ENCODE measurements at places on chromosomes 11 and 22.

- peak; percentile 11 for DNase-seq
Measured at GRCh38 chr11:45021692-45022141, 71.0 kb upstream of the TP53I11 start.

DNA sequence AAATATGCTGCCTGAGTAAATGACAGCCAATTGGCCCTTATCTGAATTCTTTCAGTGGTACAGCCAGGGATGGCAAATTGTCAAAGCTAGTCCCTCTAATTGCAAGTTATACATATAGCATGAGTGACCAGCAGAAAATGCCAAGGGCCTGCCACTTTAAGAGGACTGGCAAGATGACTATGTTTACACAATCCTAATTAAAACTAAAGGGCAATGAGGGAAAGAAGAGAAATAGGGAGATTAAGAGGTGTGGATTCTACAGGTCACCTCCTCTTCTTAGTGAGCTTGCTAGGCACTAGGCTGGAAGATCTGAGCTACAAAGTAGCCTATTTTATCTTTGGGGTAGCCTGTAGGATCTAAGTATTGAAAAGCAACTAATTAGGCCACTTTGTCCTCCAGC, 13.5 kb downstream of the NUMA1 start:
- DNase-seq: no peak

- DNase-seq: no peak
Measured at GRCh38 chr22:16965560-16965959, 42.5 kb downstream of the GAB4 start.

DNA sequence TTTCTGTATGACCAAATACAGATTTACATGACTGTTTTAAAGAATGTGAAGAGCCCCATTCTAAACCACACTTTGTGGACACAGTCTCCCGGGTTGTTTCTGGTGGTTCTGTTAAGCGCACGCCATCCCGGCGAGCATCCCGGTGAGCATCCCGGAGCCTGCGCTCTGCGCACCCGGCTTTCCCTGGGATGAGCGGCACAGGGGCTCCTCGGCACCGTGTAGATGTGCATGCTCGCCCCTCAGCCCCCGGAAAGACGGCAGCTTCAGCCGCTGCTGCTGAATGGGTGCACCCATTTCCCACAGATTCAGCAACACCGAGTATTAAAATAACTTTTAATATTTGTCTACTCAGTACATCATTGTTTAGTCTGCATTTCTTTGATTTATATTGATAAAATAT, 36.0 kb downstream of the GLB1L2 start:
- no peak for DNase-seq

GRCh38 chr22:22418957-22419356, 89.6 kb downstream of the ZNF280B start:
- DNase-seq: no peak

DNA sequence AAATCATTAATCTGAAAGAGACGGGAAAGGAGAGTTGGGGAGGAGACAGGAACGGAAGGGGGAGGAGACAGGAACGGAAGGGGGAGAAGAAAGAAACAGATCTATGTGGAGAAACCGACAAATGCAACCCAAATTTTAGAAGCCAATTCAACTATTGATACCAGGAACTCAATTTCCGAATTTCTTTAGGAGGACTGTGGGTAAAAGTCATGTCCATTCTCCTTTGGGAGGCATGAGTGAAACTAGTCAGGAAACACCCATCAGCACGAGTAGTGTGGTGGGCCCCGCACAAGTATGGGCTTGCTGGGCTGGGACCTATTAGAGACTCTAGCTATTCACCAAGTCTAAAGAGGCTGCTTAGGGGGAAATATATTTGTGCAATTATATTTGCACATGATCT, 18.1 kb downstream of the ANO3 start:
- DNase-seq: no peak

GRCh38 chr11:113334183-113334582, 19.8 kb downstream of the TTC12 start:
- no peak for DNase-seq

GRCh38 chr11:69048031-69048693, 570 bp upstream of the TPCN2 start:
- DNase-seq: peak; percentile 28

GRCh38 chr22:31753005-31753633, 700 bp upstream of the DEPDC5 start:
- DNase-seq: no peak

- DNase-seq: peak; percentile 31
Measured at GRCh38 chr11:17386331-17387084, 2.0 kb downstream of the KCNJ11 start.

DNA sequence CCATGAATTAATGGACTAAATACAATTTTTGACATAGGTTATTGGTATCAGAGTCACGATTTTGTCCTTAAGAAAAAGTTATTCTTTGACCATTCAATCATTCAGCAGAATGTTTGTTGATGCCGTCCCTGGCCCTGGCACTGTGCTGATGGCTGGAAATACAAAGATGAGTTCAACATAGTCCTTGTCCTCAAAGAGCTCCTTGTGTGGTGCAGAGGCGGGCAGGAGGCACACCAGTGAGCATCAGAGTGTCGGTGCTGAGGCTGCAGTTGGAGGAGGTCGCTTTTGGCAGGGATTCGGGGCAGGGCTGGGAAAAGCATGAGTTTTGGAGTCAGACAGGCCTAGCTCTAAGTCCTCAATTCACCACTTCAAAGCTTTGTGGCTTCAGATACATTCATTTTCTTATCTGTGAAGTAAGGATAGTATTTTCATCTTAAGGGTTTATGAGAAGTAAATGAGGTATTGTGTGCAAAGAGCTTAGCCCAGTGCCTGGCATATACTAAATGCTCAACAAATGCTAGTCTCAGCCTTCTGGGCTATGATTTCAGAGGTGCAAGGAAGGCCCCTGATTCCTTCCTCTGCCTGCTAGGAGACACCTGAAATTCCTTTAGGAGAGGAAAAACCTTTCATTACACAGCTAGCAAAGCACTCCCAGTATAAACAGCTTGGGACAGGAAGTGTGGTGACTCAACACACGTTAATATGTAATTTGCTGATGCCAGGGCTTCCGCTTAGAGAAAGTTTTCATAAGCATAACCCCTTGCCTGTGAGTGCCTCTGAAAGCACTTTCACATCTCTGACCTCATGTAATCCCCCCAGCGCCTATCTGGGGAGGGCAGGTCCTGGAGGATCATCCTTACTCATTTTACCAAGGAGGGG, 113.8 kb downstream of the NECTIN1 start:
- peak; percentile 83 for DNase-seq

- peak; percentile 16 for DNase-seq
Measured at GRCh38 chr22:44210722-44211121, 30.0 kb downstream of the PARVG start.

- DNase-seq: peak; percentile 45
Measured at GRCh38 chr11:27699242-27699925, 871 bp downstream of the BDNF start.

GRCh38 chr11:65506772-65507505, 8.1 kb downstream of the MALAT1 start:
- peak; percentile 92 for DNase-seq

DNA sequence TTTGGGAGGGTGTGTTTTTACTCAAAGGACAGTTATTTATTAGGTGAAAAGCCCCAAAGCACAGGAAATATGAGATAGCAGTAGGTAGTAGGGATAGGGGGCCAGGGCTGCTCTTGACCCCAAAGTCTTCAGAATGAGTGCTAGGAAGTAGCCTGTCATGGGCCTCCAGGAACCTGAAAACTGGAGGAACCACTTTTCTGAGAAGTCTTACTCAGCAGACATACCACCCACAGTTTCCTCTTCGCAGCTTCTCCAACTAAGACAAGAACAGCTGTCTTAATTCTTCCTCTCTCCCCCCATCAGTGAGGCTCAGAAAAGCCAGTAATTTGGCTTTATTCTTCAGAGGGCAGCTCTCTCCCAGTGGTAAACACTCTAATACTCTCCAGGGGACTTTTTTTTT, 84.0 kb upstream of the CTSC start:
- DNase-seq: peak; percentile 50

DNA sequence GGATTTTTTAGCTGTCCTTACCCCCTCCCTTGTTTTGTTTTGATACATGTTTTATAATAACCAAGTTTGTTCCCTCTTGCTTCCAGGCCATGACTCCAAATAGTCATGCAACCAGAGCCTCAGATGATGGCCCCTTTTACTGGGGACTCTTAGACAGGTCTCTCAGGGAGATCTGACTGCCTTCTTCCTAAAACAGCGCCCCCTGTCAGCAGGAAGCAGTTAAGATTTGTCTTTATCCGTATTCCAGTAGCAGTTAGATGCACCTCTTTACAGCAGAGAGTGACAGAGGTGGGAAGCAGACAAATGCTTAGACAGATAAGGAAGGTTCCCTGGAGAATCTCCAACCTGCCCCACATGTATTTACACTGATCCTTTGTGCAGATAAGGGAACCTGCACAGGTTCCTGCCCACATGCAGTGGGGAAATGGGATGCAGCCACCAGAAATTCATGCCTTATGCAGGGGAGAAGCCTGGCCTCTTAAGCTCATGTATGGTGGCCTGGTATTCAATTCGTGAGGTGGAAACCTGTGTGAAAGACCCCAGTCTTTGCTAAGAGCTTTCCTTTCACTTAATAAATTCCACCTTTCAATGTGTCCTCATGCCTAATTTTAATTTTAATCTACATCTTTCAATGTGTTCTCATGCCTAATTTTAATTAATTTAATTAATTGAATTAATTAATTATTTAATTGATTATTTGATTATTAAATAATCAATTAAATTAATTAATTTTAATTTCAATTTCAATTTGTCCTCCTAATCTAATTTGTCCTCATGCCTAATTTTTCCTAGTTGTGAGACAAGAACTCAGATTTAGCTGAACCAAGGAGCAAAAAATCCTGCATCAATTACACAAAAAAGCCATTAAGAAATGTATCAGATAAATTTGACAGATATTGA, 11.5 kb upstream of the GLYAT start:
- no peak for DNase-seq

- DNase-seq: no peak
Measured at GRCh38 chr11:26987272-26987671, 6.6 kb upstream of the FIBIN start.

- no peak for DNase-seq
Measured at GRCh38 chr22:46596819-46597218, 23.4 kb upstream of the GRAMD4 start.

GRCh38 chr22:42202669-42203068, 67.8 kb downstream of the TCF20 start:
- DNase-seq: no peak

GRCh38 chr11:44542372-44542771, 23.1 kb upstream of the CD82 start:
- no peak for DNase-seq
